Right ventricle myocardium superior (tissue), 1 donor: ENCODE measurements at places on chromosomes 2 and 18.
A peak's percentile ranks its signal among the peaks of the same experiment; 100 is the strongest.

- no peak for DNase-seq
Measured at GRCh38 chr2:17323697-17324096, 194.5 kb downstream of the RAD51AP2 start.

- DNase-seq: no peak
Measured at GRCh38 chr18:38241216-38241615, 675.6 kb upstream of the CELF4 start.

GRCh38 chr2:29270701-29271121 lies 155.5 kb downstream of the CLIP4 start:
- no peak for DNase-seq

GRCh38 chr2:30894498-30895119 lies 87.4 kb upstream of the CAPN13 start:
- DNase-seq: no peak

GRCh38 chr18:80009661-80010550 lies 21.5 kb upstream of the TXNL4A start:
- peak; percentile 79 for DNase-seq

GRCh38 chr2:62287282-62287681 lies 91.4 kb downstream of the B3GNT2 start:
- no peak for DNase-seq

GRCh38 chr2:240877460-240878340 lies 9.1 kb downstream of the AGXT start:
- DNase-seq: no peak

DNA sequence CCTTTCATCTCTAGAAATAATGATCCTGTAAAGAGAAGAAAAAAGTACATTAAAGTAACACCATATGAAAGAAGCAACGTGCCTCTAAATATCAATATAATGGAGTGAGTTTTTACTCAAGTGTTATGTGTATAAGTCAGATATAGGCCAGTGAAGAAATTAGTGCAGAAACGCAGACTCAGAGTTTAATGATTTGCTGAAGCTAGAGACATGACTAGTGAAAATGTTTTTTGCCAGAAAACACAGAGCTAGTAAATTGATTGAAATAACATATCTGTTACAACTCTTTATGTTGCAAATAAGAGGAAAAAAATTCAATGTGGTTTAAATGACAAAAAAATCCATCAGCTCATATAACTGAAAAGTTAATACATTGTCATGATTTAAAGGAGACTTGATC lies 217.2 kb upstream of the NXPH2 start:
- DNase-seq: no peak

DNA sequence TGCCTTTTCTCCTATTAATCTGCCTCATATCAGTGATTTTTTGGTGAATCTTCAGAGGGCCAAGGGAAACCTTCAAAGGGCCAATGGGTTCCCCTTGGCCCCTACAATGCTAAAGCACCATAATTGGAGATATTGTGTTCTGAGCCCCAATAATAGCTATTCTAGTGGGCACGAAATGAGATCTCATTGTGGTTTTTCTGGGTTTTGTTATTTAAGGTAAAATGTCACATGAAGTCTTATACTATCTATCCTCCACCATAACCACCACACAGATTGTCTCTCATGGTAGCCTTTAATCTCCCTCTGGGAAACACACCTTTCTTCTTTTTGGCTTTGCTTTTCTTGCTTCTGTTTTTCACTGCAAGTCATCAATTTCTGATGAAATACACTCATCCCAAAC lies 152.8 kb downstream of the B3GNT2 start:
- DNase-seq: no peak

- no peak for DNase-seq
Measured at GRCh38 chr18:35110059-35110458, 68.8 kb downstream of the MAPRE2 start.

DNA sequence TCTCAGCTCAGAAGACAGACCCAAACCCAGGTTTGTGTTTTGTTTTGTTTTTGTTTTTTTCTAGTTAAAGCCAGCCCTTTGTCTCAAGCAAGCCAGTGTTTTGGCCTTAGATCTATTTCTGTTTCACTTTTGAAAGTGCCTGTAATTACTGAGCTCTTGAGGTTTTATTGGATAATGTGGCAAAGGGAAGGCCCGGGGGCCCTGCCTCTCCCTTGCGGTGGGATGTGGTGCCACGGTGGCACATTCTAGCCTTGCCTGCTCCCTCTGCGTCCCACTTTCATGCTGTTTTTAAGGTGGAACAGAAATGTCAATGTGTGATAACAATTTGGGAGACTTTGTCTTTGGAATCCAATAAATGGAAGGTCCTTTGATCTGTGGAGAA lies 2.5 kb downstream of the HPCAL1 start:
- no peak for DNase-seq

DNA sequence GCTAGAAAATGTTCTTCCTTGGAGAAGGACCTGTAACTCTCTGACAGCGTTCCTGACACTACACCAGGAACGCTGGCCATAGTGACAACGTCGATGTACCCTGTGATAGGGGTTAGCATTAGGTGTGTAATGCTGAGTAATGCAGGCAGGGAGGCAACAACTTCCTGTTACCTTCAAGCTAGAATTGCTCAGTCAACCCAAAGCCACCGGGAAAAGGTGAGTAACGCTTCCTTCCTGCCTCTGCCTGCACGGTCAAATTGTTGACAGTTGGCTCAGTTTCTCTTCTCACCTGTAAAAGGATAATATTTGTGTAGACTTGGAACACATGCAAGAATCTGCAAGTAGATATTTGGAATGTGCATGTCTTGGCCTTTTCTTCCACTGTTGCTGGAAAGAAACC lies 12.7 kb downstream of the FAM110C start:
- no peak for DNase-seq

- DNase-seq: no peak
Measured at GRCh38 chr2:226732478-226733188, 67.0 kb downstream of the IRS1 start.

- no peak for DNase-seq
Measured at GRCh38 chr2:97675430-97676113, 6.1 kb downstream of the C2orf92 start.

DNA sequence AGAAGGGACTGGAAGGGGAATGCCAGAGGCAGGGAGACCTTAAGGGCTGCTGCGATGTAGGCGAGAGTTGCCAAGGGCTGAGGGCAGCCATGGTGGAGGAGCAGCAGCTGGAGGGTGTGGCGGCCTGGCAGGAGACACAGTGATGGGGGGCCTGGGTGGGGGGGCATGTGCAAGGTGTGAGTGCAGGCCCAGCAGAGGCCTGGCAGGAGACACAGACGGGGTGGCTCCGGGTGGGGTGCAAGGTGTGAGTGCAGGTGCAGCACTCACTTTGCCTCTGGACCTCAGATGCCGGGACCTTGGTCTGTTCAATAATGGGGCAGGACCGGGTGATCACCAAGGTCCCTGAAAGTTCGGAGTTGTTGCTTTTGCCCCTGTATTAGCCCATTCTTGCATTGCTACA lies 76.2 kb upstream of the ODC1 start:
- no peak for DNase-seq

GRCh38 chr2:26080356-26080755 lies 46.5 kb downstream of the RAB10 start:
- no peak for DNase-seq

- DNase-seq: no peak
Measured at GRCh38 chr2:18456026-18456425, 104.4 kb downstream of the RDH14 start.

DNA sequence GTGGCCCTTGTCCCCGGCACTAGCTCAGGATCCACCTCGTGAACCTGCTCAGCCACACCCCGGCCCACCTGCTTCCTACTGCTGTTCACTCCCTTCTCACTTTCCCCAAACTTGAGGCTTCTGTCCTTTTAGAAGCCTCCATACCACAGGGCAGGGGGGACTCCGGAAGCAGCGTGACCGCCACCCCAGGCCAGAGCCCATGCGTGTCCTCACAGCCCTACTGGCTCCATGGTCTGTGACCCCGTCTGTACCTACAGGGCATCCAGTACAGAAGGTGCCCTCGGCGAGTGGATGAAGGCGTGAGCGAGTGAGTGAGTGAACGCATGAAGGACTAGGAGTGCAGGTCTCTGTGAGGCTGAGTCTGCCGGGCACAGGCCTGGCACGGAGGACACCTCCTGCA lies 253.2 kb downstream of the TWIST2 start:
- DNase-seq: no peak

GRCh38 chr2:178233428-178233827 lies 39.1 kb downstream of the OSBPL6 start:
- DNase-seq: no peak

- no peak for DNase-seq
Measured at GRCh38 chr2:206531996-206532543, 88.7 kb downstream of the ADAM23 start.

DNA sequence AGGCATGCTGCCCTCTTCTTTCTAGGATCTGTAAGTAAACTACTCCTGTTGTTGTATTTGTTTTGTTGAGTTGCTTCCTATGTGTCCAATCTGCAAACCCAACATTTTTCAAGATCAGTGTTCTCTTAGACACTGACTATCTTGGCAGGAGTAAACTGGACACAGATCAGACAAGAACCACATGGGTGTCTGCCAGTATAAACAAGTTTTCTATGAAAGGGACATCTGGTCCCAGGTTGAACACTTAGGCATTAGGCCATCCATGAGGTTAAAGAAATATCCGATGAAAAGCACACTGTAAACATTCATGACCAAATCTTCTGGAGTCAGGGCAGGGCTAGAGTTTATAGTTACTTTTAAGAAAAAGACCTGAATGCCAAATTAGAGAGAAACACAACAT lies 441.8 kb downstream of the NYAP2 start:
- no peak for DNase-seq

GRCh38 chr2:224038049-224038829 lies 847 bp downstream of the SERPINE2 start:
- peak; percentile 46 for DNase-seq
